ENCODE measurements at places on chromosomes 2 and 18.

GRCh38 chr2:233938676-233939370 lies 21.6 kb downstream of the TRPM8 start:
- DNase-seq = no peak

DNA sequence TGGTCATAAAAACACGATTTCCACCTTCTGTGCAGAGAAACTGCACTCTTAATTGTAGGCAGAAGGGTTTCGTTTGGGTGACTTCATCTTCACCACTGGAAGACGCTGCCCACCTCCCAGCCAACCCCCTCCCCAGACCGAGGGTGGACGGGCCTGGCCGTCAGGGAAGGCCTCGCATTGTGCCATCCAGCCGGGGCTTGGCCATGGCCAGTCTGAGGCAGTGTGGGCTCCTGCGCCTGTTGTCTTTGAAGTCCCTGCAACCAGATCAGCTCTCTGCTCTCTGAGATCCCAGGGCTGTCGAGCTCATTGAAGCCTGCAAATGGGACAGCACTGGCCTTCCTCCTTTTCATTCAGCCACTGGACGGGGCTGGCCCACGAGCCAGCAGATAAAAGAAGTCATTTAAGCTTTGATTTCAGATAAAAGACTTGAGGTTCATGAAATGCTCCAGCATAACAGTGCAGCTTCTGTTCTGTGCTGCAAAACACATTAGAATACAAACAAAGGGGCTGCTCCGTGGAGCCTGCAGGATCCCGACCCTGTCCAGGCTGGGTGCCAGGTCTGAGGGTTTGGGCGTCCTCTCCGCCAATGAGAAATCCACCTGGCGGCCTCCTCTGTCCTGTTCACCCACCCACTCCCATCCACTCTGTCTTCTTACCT lies 253.5 kb downstream of the LDLRAD4 start:
- no peak for DNase-seq

DNA sequence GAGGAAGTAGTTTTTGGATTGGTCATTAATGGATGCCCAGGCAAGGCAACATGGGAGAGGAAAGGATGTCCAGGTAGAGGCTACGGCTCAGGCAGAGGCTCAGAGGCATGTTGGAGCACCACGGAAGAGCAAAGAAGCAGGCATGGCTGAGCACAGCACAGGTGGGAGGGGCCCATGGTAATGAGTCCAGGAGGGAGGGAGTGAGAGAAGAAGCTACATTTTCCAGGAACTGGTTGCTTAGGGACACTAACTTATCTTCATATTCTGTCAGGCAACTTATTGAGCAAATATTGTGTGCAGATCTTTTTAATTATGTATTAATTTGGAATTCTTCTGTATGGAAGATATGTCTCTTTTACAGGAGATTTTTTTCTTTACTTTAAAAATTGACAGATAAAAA lies 42.2 kb downstream of the ARHGEF4 start:
- no peak for DNase-seq

DNA sequence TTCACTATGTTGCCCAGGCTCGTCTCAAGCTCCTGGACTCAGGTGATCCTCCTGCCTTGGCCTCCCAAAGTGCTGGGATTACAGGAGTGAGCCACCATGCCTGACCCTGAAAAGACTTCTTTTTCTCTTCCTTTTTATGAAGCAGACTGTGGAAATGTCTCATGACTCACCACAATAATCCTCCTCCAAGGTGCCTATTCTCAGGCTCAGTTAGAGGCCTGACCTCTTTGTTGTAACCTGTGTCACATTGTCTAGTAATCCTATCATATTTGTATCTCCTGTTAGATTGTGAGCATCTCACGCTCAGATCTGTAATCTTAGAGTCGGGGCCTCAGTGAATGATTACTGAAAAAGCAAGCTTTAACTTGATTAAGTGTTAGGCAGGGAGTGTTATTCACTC lies 18.3 kb upstream of the TAF4B start:
- DNase-seq = no peak

- peak; percentile 24 for DNase-seq
Observed at GRCh38 chr2:46461709-46462171, 17.6 kb upstream of the TMEM247 start.

Measured in activated CD4-positive, alpha-beta T cell treated with anti-CD3 and anti-CD28 coated beads, Interleukin-2, Interleukin-4, amounts not matched to agents 100 ng/mL and 50 ng/mL, durations not matched to agents 16 hours and 8 hours (primary cell).